ENCODE measurements at places on chromosomes 7 and 10.

- DNase-seq, result no peak
These were observed 649.0 kb upstream of the ANKRD30A start for GRCh38 chr10:36476399-36476798.

GRCh38 chr10:52194191-52194590 lies 119.9 kb upstream of the DKK1 start:
- no peak for DNase-seq

DNA sequence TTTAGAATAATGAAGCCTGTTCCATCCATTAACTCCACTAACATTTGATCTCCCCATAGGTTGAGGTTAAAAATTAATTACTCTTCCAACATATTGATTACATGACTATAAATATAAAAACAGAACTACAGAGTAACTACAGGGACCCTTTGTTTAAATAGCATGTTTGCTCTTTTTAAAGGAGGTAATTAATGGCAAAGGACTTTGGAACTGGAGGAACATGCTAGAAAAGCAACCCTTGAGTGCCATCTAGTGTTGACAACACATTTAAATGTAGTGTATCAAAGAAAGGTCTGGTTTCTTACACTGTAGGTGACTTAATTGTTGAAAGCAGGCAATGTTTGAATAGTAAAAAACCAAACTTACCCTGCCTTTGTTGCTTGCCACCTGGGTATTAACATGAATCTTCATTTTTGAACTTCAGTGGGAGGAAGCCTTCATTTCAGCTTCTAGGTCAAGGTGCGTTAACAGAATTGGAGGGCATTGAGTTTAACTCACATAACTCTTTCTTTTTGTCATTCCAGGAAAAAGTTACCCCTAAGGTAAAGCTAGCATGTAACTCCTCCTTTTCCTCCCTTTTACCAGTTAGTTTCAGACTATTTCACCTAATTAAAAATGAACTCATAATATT lies 52.6 kb upstream of the CAPZA2 start:
- DNase-seq, result peak; percentile 6

DNA sequence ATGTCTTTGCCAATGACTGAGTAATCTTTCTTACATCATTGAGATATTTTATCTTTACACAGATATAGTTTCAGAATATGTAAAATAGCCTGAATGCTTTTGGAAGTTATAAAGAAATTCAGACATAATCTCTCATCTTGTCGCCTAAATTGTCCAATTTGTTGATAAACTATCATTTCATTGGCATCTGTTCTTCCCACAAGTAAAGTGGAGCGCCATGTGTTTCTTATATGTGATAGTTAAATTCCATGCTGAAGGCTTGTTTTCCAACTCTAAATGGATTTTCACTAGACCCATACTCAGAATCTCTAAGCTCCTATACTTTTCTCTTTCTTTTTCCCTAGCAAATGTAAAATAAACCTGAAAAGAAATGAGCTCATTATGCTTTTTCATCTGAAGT lies 640.1 kb upstream of the MBL2 start:
- DNase-seq, result no peak

GRCh38 chr10:62463364-62463763 lies 89.2 kb downstream of the ZNF365 start:
- DNase-seq, result no peak

DNA sequence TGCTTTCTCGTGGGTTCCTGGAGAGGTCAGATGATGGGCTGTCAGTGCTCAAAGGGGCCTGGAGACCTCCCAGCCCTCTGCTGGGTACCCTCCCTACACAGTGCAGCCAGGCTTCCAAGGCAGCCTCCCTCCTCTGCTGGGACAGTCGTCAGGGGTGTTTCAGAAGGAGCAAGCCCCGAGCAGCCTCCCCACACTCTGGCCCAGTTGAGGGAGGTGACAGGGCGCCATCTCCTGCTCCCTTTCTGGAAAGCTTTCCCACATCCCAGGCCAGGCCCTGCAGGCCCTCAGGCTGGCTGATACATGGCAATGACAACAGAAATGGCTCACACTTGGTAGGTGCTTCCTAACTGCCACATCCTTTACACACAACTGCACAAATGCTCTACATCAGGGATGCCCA lies 32.1 kb downstream of the KCNMA1 start:
- no peak for DNase-seq

GRCh38 chr10:101121654-101122031 lies 9.5 kb upstream of the TLX1 start:
- DNase-seq, result no peak

DNA sequence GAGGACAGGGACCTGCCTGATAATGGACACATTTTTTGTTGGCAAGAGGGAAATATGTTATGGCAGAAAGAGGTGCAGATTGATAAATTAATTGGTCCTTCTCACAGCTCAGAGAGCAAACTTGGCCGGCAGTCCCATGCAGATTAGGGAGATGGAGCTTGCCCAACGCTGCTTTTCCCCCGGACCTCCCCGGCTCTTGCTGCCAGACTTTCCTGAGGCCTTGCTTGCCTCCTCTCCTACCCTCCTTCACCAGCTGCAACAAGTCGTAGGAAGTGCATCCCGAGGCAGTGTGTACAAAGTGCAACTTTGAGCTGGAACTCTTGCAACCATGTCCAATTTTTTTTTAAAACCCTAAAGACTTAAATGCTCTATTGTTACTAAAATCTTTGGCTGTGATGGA lies 215.5 kb downstream of the LRMDA start:
- DNase-seq, result no peak

DNA sequence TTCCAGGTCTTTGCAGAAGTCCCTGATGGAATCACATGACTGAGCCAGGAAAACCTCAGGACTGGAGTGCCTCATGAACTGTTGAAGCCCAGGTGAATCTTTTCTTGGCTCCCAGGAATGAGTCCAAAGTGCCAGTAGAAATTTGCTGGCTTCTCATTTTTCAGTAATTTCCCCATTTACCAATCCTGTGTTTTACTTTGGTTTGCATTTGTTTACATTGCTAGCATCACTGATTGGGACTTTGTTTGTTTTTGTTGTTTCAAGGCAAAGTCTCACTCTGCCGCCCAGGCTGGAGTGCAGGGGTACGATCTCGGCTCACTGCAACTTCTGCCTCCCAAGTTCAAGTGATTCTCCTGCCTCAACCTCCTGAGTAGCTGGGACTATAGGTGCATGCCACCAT lies 1.6 kb upstream of the ZNF12 start:
- DNase-seq, result no peak

GRCh38 chr10:323651-324293 lies 188.5 kb downstream of the ZMYND11 start:
- peak; percentile 45 for DNase-seq

- no peak for DNase-seq
These were observed 3.0 kb downstream of the SLC12A9 start for GRCh38 chr7:100855515-100855914.

- no peak for DNase-seq
These were observed at the start of gene CHST3 for GRCh38 chr10:71964098-71964742. Gene CHST3, plus strand, starts transcription at chr10:71964395. Its CDS starts 41,448 bp downstream, at chr10:72005843.

- DNase-seq, result no peak
These were observed 21.4 kb upstream of the ATOH7 start for GRCh38 chr10:68253346-68253745.

DNA sequence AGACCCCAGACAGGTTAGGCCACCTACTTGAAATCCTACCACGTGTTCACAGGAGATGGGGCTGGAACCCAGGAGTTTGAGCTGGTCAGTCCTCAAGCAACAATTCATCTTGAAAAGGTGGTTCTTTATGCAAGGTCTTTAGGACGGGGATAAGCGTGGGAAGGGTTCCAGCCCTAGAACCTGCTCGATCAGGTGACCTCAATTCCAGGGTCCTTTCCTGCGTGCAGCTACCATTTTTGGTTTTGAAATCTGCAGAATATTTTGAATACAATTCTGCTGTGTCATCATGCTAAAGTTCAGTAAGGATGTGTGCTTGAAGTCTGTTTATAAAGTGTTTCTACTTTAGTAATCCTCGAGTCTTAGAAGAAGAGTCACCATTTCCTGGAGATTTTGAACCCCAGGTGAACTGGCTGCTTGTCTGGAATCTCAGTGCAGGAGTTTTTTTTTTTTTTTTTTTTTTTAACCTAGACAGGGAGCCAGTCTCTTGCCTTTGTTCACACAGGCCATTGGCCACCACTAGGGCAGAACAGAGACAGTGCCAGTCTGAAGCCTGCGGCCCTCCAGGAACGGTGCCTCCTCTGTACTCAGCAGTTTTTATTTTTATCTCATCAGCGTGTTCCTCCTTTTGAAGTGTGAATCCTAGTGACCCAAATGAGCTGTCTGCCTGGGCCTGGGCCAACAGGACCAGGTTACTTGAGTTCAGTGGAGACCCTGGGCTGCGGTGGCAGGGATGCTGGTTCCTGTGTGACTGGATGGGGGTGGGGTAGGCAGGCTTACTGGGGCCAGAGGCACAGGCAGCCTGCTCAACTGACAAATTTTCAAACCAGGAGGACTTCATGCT lies 54.6 kb downstream of the EEPD1 start:
- no peak for DNase-seq

DNA sequence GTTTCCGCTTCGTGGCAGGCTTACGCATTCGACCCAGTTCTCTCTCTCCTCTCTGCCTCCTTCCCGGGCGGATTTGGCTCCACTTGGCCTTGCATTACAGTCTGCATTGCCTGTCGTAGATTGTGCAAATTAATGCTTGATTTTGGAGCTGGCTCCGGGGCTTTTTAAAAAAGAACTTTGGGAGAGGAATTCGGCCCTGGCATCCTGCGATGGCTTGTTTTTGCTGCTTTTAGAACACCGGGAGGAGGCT lies 767 bp downstream of the EIF4EBP2 start:
- DNase-seq, result no peak

DNA sequence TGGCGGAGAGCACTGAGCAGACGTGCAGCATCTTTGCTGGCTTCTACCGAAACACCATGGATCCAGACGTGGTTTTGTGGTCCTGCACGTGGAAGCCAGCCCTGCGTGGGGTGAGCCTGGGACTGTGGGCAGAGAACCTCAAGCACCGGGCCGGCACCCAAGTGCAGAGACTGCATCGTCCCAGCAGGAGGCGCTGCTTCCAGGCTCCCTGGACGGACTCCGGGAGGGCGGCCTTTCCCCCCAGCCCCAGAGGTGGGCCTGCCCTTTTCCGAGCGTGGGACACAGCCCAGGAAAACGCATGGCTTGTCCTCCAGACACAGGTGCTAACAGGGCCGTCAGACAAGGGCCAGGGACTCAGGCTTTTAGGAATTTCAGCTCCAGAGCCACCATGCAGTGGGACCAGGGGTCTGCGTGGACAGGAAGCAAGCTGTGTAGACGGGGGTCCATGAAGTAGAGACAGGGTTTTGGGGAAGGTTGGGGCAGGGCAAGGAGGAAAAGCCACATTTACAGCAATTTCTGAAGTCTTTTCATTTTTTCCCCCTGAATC lies 303.9 kb downstream of the WDR37 start:
- DNase-seq, result no peak

GRCh38 chr7:49778731-49779270 lies 5.4 kb downstream of the VWC2 start:
- no peak for DNase-seq

- no peak for DNase-seq
These were observed 15.8 kb downstream of the MET start for GRCh38 chr7:116687801-116688201.

GRCh38 chr10:133565441-133566294 lies at the start of gene SYCE1:
Gene SYCE1, minus strand, starts transcription at chr10:133565583. Its CDS starts 54 bp downstream, at chr10:133565529.
- DNase-seq, result no peak

GRCh38 chr10:132471484-132471883 lies 66.1 kb upstream of the INPP5A start:
- DNase-seq, result no peak

DNA sequence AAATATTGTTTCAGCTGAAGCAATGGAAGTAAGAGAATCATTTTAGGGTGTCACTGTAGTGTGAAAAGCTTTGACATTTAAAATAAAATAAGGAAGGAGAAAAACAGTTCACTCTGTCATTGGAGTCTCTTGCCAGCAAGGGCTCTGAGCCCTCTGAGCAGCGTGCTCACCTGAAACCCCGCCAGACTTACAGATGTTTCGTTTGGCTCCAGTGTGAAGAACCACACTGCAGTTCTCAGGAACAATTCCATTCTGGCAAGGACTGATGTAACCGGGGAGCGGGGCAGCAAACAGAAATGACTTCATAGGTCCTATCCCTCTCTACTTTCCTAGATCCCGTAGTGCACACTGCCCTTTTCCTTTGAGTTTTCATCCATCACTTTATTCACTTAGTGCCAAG lies 164.3 kb downstream of the CELF2 start:
- no peak for DNase-seq

DNA sequence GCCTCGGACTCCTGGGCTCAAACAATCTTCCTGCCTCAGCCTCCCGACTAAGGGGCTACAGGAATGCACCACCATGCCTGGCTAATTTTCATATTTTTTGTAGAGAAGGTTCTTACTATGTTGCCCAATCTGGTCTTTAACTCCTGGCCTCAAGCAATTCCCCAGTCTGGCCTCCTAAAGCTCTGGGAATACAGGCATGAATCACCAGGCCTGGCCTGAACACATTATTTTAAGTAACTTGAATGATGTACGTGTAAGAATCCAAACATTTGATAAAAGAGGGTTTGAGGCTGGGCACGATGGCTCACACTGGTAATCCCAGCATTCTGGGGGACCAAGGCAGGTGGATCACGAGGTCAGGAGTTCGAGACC lies 13.0 kb upstream of the BAMBI start:
- DNase-seq, result no peak

GRCh38 chr7:79241288-79242060 lies 212.0 kb downstream of the MAGI2 start:
- DNase-seq, result no peak

DNA sequence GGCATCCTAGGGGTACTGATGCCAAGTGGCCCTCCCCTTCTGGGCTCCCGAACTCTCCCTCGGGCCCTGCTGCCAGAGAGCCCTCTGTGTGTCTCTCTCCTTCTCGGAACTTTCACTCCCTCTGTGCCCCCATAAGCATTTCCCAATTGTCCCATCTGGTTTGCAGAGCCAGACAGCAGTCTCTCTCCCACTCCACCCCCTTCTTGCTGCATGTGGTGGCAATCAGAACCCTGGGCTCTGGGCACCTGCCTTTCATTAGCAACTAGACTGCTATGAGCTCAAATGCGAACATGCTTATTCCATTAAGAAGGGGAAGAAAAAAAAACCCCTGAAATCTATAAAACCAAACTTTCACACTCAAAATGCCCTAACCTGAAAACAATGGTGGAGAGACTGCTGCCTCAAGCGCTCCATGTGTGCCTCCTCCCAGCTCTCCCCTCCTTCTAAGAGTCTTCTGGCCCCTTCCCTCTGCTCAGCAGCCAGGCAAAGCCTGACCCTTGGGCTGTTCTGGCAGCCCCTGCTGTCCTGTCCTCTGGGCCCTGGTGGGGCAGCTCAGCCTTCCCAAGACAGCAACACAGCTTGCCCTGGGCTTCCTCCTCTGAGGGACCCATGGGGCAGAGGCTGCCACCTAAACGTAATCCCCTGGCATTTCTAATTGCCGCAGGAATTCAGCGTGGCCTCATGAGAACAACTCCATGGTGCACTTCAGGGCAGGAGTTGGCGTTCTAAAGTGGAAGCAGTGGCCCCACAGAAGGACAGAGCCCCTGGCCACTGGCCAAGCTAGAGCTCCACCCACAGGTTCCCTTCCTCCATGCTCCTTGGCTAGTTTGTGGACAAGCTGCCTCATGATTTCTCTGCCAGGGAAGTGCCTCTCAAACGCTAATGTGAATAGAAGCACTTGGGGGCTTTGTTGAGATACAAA lies 415.4 kb downstream of the PLXNA4 start:
- DNase-seq, result no peak
